ENCODE measurements at places on chromosomes 1 and 21.

GRCh38 chr1:172293429-172293828 lies 127.1 kb upstream of the C1orf105 start:
- no peak for DNase-seq

DNA sequence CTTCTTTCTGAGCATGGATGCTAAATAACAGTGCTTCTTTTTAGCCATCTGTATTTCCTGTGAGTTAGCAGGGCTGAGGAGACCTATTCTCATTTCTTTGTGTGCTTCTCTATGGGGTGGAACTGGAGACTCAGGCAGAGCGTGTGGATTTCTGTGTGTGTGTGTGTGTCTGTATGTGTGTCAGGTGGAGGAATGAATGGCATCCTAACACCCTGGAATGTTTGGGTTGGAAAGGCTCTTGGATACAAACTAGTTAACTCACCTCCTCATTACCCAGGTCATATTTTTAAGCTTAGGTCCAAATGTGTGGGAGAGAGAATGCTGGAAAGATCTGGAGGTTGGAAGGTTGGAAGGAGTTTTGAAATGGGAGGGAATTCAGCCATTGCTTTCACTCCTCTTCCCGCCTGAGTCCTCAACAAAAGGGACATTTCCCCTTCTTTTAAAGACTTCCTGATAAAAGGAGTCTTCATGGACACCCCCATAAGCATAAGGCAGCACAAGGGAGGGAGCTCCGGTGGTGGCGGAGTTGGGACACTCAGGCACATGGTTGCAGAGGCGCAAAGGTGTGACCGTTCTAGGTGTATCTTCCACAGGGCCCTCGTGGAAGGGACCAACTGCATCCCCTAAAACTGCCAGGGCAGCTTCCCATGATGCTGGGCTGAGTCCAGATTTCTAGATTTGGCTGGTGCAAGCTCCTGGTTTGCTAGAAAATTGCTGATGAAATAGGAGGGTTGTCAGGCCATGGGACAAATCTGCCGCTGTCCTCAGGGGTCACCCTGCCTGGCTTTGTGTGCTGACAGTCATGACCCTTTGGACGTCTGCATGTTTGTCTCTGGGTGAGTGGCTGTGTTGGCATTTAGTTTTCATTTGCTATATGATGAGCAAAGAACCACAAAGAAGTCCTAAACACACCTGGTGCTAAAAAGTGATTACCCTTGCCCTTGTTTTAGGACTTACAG lies 37.6 kb downstream of the MTARC1 start:
- DNase-seq, result no peak

GRCh38 chr1:218571491-218571890 lies 226.4 kb downstream of the TGFB2 start:
- no peak for DNase-seq

- DNase-seq, result peak; percentile 100
These were observed at the start of gene VPS26C for GRCh38 chr21:37267269-37268185. VPS26C (minus strand) TSS chr21:37267334; CDS start chr21:37267294, 40 bp downstream.

- DNase-seq, result no peak
These were observed at the start of gene PEAR1 for GRCh38 chr1:156893048-156893953. PEAR1 (plus strand) TSS chr1:156893718; CDS start chr1:156903927, 10,209 bp downstream.

DNA sequence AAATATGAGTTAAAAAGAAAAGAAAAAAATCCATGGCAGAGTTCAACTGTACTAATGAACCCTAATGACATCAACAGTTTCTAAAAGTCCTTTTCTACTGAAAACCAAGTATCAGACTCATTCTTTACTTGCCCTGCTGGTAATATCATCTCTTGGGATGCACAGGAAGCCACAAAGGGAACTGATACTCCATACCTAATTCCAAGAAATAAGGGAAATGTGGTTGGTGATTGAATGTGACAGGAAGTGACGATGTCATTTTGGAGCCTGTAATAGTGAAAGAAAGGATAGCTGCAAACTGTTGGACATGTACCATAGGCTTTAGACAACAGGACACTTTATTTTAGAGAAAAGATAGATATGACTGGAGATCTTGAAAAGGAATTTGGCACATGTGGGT lies 98.7 kb upstream of the VAV3 start:
- DNase-seq, result no peak

GRCh38 chr21:44510508-44511218 lies 29.3 kb downstream of the KRTAP10-1 start:
- DNase-seq, result peak; percentile 79

DNA sequence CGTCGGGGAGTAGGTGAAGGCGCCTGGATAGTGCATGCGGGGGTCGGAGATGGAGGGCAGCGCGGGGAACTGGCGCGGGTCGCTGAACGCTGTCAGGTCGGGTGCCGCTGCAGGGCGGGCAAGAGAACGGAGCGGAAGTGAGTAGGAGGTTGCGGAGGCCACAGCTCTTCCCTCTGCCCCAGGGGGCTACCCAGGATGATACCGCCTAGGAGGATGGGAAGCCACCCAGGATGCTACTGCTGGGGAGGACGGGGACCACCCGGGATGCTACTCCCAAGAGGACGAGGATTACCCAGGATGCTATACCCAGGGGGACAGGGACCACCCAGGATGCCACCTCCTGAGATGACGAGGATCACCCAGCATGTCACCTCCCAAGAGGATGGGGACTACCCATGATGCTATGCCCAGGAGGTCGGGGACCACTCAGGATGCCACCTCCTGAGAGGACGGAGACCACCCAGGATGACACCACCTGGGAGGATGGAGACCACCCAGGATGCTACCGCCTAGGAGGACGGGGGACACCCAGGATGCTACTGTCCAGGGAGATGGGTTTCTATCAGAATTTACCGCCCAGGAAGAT lies 123.8 kb downstream of the CLIC6 start:
- DNase-seq, result no peak

GRCh38 chr1:39729842-39730241 lies 8.8 kb upstream of the PPIE start:
- no peak for DNase-seq

DNA sequence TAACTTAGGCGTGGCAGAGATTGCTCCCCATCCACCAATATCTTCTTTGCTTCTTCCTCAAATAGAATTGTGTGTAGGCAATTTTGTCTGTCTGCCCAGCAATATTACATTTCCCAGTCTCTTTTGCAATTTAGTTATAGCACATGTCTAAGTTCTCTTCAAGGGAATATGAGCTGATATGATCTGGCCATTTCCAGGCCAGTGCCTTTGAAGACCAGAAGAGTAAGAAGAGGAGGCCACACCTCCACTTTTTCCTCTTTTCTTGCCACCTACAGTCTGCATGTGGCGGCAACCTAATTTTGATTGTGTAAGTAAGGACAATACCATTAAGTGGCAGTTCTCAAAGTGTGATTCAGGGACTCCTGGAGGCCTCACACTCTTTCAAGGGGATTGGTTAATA lies 6.3 kb upstream of the RSBN1 start:
- no peak for DNase-seq

- DNase-seq, result no peak
These were observed 8.0 kb downstream of the CORT start for GRCh38 chr1:10457875-10458274.

GRCh38 chr1:183106166-183106565 lies 79.9 kb upstream of the LAMC2 start:
- DNase-seq, result no peak

DNA sequence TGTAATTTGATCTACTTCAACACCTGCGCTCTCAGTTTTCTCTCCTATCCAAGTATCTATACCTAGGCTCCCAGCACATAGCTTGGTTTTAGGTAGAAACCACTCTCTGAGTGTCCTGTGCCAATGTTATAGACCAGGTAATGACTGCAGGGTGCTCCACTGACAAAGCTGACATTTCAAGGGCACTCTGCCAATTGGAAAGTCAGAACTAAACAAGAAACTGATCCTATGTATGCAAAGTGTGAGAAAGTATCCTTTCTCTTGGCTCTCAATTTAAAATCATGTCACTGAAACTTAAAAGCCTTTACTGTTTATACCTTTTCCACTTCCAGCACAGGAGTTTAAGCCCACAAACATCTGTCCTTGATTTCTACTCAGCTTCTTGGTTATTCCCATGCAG lies 45.0 kb upstream of the AIM2 start:
- DNase-seq, result no peak

GRCh38 chr1:147243228-147243685 lies 773 bp downstream of the CHD1L start:
- DNase-seq, result peak; percentile 60

- DNase-seq, result no peak
These were observed 67.4 kb downstream of the RGS18 start for GRCh38 chr1:192225703-192226102.

DNA sequence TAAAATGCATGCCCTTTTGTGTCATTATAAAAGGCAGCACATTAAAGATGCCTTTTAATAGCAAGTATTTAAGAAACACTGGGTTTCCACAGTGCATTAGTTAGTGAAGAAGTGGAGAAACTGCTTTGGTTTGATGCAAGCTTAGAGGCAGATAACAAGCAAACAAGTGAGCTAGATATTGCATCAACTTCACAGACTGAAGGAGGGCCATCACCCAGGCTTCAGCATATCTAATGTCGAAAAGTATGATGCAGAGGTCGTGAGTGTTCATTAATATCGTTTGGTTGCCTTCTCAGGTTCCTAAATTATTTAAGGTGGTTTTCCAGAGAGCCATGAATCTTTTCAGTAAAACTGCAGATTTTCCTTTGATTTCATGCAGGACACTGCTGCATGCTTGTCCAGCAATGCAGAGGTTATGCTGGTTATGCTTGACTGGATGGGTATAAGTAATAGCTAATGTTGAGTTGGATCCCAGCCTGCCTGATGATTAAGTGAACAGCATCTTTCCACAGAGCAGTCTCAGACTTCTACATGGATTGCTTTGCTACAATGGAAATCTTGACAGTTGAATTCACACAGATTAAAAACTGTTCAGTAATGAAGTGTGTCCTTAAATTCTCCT lies 69.7 kb upstream of the IPO9 start:
- DNase-seq, result no peak

GRCh38 chr1:211761400-211761799 lies 69.2 kb downstream of the LPGAT1 start:
- DNase-seq, result no peak

- DNase-seq, result no peak
These were observed 71.3 kb downstream of the HLX start for GRCh38 chr1:220950576-220950975.

DNA sequence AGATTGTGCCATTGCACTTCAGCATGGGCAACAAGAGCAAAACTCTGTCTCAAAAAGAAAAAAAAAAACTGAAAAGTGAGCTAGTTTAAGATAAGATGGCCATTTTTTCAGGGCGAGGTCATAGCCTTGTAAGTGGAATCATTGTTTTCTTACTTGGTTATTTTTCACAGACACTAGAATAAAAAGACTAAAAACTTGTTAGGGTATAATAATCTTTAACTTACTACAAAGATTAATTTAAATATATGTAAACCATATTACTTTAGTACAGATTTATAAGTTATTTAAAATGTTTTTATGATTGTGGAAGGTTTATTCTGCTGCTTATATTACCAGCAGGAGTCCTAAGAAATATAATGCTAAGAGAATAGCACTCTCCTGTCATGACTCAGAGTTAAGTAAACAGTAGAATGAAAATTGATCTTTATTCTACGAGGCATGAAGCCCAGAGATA lies 23.5 kb downstream of the ANGPTL1 start:
- no peak for DNase-seq

DNA sequence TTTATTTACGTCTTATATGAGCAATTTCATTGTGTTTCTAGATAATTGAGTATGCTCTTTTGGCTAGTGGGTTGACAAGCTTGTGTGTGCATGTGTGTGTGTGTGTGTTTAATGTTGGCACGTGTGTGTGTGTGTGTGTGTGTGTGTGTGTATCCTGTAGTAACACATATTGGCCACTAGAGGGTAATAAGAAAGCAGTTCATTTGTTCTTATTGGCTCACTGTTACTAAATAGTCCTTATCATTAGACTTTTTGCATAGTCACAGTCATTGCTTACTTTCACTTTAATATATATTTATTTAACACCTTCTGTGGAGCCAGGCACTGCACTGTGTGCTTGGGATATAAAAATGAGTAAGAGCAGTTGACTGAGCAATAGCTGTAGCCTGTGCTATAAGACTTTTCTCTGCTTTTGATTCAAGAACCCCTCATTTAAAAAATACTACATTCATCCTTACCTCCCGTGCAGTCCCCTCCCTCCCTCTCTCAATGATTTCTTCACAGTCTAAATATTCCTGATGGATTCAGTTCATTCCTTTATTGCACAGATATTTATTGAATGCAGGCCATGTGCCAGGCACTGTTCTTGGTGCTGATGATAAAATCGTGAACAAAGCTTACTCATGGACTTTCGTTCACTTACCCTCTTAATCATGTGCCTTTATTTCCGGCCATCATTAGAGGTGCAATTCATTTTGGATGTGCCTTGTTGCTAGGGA lies 96.7 kb downstream of the DYRK1A start:
- DNase-seq, result no peak

DNA sequence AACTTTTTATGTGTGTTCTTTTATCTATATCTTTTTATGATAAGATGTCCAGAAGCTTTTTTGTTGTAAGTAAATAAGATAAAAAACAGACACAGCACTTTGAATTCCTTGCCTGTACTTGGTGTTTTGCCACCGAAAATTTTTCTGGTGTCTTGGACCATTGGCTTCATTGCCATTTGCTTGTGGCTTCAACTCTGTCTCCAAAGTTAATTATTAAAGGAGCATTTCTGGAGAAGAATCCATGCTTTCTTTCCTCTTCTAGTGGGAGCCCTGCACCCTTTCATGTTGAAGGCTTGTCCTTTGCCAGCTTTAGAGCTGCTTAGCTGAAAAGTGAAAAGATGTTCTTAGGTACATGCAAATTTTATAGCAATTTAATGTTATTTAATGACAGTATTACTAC lies 112.2 kb downstream of the DYRK1A start:
- no peak for DNase-seq

DNA sequence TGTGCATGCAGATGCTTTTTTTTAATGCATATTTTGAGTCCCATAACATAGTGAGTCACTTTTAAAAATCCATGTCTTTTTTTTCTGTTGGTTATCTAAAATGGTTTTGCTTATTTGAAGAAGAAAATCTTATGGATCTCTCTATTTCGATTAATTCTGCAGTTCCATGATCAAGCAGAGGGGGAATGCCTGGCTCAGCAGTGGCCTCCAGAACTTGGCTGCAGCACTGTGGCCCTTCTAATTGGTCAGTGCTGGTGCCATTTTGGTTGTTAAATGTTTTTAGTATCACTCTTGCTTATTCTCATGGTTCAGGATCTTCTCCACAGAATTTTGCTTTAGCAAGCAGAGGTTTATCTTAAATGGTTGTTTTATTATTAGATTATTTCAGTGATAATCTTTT lies 11.2 kb downstream of the EPHX4 start:
- no peak for DNase-seq

DNA sequence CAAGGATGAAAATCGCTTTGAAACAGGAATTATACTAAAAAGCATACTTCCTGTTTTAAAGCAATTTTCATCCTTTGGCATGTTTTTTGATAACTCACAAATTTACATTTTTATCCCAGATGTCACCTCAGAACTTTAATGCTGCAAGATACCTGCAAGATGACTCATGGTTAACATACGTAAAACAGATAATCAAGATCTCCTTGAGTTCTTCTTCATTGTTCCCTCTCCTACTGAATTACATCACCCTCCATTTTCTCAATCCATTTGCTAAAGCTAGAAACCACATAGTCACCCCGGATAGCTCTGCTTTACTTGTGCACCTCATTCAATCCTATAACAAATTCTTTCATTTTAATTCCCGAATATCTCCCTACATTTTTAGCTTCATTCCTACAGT lies 1114.2 kb downstream of the PLA2G4A start:
- no peak for DNase-seq

Measured in lower lobe of right lung (tissue), 2 donors.